Panc1 (cell line): ENCODE measurements at places on chromosomes 13 and 19. TPM values are rescaled to one million over a fixed set of nuclear protein-coding genes. Genes with fewer than 3 reads are reported as not detected.

DNA sequence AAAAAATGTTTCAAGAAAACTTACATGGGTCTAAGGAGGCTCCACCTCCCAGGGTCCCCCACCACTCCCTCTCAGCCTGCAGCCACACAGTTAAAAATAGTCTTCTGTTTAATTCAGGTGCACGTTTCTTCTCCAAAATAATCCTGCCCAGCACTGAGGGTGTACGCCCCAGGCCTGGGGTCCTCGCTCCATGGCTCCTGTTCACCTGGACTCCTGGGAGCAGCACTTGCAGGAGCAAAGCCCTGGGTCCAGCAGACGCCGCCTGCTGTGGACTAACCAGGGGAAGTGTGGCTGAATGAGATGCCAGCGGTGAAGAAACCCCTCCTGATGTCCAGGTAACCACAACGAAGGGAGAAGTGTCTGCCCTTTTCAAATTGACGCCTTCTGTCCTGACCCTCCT is 41.3 kb upstream of the CD33 start:
- no peak for DNase-seq

DNA sequence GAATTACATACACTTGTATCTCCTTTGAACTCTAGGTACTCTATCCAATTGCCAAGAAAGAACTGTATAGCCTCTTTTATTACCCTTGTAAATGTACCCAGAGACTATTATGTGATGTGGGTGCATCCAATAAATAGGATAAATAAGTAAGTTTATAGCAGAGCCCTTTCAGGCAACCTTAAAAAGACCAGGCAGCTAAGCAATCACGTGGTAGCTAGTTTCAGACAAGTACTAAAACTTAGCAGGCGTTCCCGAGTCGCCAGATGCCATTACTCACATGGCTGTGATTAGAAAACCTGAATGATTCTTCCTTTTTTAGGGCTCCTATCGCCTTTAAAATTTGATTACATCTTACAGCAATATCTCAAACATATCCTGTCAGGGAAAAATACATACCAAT is 1303.0 kb downstream of the EFNB2 start:
- DNase-seq, result no peak

Gene NALCN
- total RNA-seq, result 10.9 TPM

DNA sequence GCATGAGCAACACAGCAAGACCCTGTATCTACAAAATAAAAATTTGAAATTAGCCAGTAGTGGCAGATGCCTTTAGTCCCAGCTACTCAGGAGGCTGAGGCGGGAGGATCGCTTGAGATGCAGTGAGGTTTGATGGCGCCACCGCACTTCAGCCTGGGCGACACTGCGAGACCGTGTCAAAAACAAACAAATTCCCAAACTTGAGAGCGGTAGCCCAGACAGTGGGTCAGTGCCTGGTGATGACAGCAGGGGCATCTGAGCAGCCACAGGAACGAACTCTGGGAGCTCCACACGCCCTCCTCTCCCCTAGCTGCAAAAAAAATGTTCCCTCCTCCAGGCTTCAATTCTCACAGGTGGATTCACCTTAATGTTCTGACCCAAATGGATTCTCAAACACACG is 14.1 kb downstream of the ZNF490 start:
- no peak for DNase-seq

Gene ATP4B
- not detected for total RNA-seq

Gene PGLYRP1
- total RNA-seq, result not detected

- no peak for DNase-seq
Measured at GRCh38 chr13:113457510-113457909, 4.2 kb upstream of the ADPRHL1 start.

DNA sequence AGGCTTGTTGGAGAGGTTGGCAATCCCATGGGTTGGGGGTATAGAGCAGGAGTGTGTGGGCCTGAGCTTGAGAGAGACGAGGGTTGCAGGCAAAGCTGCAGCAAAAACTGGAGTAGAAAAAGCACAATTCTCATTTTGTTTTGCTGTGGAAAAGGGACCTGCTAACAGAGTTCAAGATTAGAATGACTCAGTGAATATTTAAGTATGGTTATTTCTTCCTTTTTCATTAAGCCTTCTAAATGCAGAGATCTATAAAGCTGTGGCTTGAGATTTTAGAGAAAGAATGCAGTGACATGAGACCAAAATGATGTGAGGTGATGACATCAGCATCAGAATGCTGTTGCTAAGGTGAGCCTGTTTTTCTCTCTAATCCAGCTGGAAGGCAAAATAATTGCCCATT is 10.8 kb upstream of the MBNL2 start:
- DNase-seq, result no peak

Gene CALM3
- total RNA-seq, result 212 TPM

Gene NLRP4
- total RNA-seq, result not detected
